OCI-M1 (cell line): ENCODE measurements at places on chromosomes 11 and 22.

DNA sequence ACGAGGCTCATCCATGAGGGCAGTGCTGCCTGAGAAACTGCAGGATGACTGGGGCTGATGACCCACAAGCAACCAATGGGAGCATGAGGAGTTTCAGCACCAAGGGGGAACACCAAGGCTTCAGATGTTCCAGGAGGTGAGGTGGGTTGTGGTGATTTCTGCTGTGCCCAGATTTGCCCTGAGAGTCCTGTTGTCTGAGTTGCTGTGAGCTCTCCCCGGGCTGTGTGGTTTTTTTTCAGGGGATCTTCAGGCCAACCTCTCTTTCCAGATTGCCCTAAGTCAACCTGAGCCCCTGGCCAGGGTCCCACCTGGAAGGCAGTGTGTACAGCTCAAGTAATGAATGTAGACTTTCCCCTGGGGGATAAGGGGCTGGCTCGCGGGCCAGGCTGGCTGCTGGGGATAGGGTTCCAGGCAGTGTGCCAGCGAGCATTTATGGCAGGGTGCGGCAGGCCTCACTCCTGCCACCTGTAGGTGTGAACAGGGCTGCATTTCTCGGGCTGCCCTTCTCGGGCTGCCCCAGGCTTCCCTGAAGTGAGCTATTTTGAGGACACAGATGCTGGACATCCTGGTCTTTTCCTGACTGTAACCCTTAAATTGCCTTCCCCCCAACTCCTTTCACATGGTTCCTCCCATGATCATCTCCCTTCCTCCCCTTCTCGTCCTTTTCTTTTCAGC, 9.8 kb downstream of the SLC22A6 start:
- DNase-seq: peak; percentile 49

GRCh38 chr11:67255353-67255752, 10.9 kb upstream of the GRK2 start:
- DNase-seq: no peak

GRCh38 chr22:46297151-46297812, 612 bp downstream of the GTSE1 start:
- peak; percentile 42 for DNase-seq

- no peak for DNase-seq
Observed at GRCh38 chr11:91365986-91366585, 858.5 kb upstream of the FAT3 start.

- no peak for DNase-seq
Observed at GRCh38 chr11:130873761-130874160, 42.5 kb downstream of the SNX19 start.

DNA sequence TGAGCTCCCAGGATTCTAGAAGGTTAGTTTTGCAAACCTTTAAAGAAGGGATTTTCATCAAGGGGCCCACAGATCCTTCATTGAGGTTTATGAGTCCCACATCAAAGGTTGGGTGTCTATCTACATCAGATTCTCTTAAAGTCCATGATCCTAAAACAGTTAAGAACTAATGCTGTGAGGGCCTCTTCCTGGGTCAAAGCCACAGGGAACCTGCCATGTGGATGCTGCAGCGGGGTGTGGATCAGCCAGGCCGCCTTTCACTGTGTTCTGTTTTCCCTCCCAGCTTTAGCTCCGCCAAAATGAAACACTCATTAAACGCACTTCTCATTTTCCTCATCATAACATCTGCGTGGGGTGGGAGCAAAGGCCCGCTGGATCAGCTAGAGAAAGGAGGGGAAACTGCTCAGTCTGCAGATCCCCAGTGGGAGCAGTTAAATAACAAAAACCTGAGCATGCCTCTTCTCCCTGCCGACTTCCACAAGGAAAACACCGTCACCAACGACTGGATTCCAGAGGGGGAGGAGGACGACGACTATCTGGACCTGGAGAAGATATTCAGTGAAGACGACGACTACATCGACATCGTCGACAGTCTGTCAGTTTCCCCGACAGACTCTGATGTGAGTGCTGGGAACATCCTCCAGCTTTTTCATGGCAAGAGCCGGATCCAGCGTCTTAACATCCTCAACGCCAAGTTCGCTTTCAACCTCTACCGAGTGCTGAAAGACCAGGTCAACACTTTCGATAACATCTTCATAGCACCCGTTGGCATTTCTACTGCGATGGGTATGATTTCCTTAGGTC, 5.3 kb downstream of the SERPIND1 start:
- no peak for DNase-seq

- no peak for DNase-seq
Observed at GRCh38 chr11:31825838-31826484, 14.8 kb upstream of the PAX6 start.

DNA sequence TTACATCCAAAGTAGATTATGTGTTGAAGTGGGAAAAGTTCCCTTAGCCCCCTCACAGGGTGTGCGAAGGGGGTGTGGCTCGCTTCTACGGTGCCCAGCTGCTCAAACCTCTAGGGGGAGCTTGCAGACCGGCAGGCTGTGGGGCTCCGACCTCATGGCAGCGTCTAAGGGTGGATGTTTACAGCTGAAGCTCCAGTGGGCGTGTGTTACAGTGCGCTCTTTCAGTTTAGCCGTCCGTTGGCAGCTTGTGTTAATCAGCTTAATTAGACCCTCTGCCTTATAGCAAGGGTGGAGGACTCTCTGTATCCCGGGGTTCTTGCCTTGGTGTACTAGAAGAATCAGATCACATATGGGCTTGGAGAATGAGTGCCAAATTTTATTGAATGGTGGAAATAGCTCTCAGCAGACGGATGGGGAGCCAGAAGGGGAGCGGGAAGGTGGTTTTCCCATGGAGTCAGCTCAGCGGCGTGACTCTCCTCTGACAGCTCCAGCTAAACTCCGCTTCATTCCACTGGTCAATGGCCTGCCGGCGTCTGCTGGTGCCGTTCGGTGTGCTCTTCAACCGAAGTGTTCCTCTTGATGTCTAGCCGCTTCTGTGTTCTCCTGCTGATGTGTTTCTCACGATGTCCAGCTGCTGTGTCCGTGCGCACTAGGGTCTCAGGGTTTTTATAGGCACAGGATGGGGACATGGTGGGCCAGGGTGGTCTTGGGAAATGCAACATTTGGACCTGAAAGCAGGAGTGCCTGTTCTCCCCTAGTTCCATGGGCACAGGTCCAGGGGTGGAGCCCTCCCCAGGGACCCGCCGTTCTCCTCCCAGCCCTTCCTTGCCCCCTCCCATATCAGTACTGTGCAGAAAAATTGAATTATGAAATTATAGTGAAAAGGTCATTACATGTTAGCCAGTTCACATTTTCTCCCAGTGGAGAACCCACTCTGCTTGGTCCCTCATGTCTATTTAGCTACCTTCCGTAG, 28.6 kb upstream of the OR10G7 start:
- DNase-seq: peak; percentile 96

GRCh38 chr11:124080327-124081001, 34.8 kb upstream of the VWA5A start:
- DNase-seq: no peak

GRCh38 chr11:73203790-73204189, 14.3 kb upstream of the P2RY2 start:
- DNase-seq: no peak

DNA sequence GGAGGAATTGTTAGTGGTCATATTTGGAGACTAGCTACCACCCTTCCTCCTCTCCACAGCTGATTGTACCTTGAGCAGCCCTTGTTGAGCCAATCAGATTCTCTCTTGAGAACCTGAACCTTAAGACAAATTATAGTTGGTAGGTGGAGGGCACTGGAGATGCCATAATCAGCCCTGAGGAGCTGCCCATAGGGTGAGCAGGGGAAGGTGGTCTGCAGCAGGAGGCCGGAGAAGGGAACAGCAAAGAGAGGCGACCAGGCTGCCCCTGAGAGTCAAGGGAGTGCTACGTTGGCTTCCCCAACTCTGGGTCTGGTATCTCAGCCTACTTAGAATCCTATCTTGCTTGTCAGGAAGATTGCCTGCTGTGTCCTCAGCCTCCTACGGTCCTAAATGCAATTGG, 2.7 kb upstream of the SDF2L1 start:
- no peak for DNase-seq

DNA sequence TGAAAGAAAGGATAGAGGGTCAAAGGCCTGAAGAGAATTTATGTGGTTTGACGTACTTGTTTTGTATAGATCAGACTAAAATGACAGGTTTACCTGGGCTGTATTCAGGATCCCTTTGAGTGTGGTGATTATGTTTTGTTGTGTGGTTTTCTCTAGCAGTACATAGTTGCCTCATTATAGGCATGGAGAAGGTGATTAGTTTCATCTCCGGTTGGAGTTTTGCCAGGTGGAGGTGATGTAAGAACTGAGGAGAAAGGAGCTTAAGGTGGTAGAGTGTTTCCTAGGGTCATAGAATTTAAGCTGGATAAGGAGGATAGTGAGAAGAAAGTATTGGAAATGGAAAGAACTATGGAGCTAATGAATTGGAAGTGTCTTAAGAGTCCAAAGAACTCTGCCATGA, 229.0 kb downstream of the TMEM135 start:
- peak; percentile 86 for DNase-seq

DNA sequence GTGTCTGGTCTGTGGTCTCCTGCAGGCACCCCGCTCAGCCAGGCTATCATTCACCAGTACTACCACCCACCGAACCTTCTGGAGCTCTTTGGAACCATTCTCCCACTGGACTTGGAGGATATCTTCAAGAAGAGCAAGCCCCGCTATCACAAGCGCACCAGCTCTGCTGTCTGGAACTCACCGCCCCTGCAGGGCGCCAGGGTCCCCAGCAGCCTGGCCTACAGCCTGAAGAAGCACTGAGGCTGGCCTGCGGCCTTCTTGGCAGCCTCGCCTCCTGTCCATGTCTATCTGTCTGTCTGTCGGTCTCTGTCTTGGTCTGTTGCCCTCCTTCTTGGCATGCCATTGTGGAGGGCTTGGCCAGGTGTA, 27.9 kb downstream of the INCENP start:
- no peak for DNase-seq

DNA sequence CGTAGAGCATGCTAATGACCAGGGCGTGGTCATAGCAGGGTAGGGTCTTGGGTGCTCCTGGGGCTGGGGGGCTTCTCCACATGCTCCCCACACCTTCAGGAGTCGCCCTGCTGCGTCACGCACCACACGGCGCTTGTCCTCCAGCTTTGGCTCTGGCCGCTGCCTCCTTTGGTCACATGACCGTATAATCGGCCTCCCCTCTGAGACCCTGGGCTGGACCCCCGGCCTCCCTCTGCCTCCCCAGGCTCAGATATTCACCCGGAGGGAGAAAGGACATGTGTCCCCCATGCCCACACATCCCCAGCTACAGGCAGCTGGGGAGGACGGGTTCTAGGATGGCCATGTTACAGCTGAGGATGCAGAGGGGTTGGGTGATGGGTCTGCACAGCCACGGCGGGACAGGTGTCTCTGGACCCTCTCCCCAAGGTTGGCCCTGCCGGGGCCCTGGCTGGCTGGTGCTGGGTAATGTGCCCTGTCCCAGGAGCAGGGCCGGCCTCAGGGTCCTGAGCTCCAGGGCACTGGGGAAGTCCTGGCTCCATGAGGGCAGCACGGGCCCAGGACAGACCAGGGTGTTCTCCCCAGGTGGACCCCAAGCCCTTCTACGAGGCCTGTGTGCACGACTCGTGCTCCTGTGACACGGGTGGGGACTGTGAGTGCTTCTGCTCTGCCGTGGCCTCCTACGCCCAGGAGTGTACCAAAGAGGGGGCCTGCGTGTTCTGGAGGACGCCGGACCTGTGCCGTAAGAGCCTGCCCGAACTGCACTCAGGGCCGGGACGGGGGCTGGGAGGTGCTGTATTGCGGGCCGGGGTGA, 14.5 kb downstream of the MUC2 start:
- no peak for DNase-seq

DNA sequence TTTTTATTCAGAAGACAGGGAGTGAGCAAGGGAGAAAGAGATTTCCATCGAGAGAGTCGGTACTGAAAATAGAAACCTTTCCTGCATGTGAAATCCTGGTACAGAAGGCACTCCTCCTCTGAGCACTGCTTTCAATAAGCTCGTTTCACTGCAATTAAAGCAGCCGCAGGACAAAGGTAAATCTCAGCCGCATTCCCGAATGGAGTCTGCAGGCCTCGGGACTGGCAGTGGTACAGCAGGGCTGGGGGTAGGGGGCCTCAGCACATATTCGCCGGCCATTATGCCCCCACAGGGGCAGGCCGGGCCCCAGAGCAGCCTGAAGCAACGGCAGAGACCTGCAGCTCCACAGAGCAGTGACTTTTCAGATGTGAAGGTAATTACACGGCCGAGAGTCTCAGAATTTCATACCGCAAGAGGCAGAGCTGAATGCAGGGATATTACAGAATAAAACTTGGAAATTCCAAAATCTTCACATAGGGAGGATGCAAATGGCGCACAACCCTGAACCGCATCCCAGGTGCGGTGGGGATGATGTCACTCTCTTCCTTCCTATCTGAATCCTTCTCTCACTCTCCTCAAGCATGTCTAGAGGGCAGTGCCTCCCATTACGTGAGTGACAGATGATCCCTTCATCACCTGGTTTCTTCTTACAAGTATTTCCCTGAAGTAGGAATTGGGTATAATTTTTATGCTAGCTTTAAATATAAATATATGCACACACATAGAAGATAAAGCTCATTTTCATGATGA, 622.1 kb downstream of the OPCML start:
- DNase-seq: no peak

DNA sequence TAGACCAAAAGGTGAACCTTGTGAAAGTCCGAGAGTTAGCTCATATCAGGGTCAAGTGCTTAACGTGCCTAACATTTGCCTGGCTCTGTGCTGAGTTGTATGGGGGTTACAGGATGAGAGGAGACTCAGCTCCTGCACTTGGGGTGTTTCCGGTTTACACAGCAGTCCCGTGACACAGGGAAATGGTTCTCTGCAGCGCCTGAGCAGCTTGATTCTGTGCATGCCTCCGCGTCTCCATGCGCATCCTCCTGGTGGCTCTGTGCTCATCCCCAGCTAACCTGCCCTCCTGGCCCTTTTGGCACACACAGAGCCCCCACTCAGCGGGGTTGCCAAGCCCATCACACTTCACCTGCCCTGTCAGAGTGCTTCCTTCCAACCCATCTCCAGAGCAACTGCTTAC, 238.3 kb upstream of the TBCEL start:
- no peak for DNase-seq

DNA sequence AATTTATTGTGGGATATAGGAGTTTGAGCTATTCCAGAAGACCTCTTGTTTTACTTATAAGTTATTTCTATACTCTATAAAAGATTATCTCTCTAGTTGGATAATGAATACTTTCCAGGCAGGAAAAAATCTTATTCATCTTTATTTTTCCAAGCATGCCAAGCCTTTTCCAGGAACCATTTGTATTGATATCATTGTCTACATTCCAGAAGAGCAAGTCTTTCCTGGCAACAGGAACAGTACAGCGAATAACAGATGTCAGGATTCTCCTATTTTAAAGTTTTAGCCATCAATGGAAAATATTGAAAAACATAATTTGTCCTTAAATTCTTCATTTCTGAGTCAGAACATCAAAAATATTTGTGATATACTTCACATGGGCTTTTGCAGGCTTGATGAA, 5.2 kb upstream of the NXPE1 start:
- no peak for DNase-seq

- DNase-seq: no peak
Observed at GRCh38 chr22:23677701-23677995, 13.2 kb upstream of the RGL4 start.

DNA sequence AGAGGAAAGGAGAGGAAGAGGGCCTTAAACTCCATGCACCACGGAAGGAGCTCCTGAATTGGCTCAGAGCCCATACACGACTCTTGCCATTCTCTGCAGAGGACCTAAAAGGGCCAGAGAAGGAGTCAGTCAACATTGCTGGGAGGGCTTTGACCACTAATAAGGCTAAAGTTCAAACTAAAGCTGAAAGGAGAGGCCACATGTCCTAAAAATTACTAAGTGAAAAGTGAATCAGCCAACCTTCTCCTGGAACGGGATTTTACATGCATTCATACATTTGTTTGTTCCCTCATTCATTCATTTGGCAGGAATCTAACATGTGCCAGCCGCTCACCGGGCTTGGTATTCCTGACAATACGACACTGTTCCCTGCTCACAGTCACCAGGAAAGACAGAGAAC, 10.5 kb downstream of the CLMP start:
- no peak for DNase-seq
